HFFc6 (cell line): ENCODE measurements at places on chromosomes 16 and 17. TPM values are rescaled to one million over a fixed set of nuclear protein-coding genes. Genes with fewer than 3 reads are reported as not detected.

DNA sequence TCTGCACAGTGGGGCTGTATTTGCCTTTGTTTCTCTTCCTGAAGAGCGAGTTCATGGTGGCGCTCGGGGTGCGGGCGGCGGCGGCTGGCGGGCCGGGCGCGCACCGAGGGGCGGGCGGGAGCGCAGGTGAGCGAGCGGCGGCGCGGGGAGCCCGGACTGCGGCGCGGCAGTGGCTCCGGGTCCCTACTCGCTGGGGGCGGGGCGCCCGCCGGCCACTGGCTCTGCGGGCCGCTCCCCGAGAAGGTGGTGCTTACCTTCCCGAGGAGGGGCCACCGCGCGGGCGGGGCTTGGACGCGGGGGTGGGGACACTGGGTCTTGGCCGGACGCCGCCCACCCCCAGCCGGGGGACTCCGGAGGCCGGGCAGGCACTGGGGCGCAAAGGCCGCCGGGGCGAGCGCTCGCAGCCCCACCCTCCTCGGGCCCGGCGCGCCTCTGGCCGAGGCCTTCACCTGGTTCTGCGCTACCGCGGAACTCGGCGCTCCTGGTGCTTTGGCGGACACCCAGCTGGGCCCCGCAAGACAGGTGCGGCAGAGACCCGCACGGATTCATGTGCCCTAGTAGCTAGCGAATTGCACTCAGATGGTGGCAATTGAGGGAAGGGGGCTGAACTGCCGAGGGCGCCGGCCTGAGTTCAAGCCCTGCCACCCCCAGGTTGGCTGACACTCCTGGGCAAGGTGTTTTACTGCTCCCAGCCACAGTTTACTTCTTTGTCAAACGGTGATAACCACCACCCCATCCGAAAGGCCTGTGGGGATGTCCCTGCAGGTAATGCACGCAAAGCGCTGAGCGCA lies at the start of gene PPL:
Gene PPL, minus strand, starts transcription at position 158 of the 791 bp plus-strand sequence. Its CDS starts 103 bp downstream, at position 55.
- DNase-seq, result no peak

DNA sequence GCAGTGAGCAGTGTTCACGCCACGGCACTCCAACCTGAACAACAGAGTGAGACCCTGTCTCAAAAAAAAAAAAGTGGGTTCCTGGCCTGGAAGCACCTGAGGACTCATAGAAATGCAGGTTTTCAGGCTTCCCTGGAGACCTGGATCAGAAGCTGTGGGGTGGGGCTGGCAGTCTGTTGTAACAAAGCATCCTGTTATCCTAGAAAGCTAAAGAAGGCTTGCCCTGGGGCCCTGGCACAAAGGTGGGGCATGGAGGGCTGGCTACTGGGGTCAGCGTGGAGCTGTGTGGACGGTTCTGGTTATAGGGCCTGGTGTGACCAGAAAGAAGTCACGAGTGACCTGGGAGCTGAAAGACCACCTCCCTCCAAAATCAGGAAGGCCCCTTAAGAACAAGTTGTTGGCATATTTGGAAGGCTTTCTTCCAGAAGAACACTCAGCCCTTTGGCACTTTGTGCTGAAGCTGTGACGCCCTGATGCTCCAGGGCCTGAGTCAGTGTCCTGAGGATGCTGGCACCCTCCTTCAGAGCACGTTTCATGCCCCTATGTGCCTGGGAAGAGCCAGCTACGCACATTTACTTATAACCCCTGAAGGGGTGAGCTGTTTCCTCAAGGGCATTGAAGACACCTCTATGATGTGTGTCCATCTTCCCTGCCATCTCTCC lies 6.2 kb downstream of the CRISPLD2 start:
- peak; percentile 75 for DNase-seq

DNA sequence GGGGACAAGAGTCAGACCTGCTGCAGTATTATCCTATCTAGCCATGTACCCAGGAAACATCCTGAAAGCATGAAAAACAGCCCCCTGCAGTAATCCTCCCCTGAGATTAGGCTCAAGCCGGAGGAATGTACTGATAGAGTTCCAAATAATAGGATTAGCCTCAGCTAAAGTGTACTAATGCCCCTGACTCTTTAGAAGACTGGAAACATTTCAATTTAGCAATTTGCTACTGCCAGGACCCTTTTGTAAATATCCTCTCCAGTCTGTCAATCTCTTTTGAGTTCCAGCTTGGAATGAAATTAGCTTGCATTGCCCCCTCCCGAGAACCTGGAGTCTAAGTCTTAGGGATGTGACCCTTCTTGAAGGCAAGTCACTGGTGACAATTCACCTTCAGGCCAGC lies 110.8 kb upstream of the DNAH9 start:
- no peak for DNase-seq

DNA sequence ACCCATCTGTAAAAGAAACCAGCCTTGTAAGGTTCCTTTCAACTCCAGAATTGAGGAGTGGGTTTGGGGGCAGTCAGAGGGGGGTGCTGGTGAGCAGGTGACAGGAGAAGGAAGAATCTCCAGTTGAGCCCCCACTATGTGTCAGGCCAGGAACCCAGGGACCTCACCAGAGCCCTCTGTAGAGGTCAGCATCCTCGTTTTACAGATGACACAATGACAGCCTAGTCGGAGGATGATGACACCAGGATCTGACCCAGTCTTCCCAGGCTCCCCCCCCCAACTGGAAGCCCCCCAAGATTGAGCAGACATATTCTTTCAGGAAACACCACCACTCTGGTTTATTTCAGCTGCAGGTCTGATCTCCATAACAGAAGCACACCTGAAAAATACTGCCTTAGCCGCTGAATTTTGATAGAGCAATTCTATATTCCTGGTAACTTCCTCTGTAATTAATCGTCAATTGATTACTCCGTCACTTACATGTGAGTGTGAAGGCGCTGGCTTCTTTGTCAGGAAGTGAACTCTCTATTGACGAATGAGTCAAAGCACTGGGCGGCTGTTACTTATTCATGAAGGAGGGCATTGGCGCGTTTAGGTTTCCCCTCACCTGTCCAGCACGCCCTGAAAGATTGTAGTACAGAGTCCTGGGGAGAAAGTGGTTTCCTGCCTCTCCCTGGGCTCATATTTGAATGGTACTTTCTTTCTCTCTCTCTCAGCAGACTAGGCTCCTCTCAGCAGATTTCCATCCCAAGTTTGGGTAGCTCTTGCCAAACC lies 21.2 kb downstream of the SOCS3 start:
- DNase-seq, result no peak

GRCh38 chr16:74738816-74739215 lies 35.8 kb downstream of the FA2H start:
- no peak for DNase-seq

DNA sequence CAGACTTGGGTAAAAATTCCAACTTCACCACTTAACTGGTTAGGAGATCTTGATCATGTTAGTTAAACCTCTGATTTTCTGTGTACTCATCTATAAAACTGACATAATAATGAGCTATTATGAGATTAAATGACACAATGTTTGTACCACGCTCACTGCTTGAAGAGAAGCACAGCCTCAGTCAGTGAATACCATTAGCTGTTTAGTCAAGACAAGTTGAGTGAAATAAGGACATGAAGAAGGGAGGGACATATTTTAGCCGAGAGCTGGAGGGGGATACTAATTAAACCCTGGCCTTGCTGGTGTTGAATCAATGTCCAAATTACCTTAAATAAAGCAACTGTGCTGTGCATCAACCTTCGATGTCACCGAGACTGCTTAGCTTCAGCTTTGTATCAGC lies 105.1 kb upstream of the TOX3 start:
- DNase-seq, result no peak

DNA sequence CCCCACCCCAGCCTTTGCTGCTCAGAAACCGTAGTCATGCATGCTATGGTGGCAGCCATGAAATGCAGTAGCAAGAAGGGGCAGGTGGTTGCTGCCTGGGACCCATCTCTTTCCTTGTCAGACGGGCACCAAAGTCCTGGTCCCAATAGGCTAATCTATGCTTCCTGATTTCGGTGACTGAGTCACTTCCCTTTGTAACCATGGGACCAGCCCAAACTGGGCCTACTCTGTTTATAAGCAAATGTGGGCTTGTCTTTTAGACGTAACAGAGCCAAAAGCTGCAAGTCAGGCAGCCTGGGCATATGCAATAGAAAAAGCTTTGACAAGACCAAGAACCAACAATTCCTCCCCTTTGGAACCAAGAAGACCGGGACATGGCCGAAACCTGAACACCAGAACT lies 99.1 kb upstream of the RBBP6 start:
- no peak for DNase-seq

- DNase-seq, result no peak
Measured at GRCh38 chr16:75787440-75787839, 61.1 kb upstream of the CPHXL start.

DNA sequence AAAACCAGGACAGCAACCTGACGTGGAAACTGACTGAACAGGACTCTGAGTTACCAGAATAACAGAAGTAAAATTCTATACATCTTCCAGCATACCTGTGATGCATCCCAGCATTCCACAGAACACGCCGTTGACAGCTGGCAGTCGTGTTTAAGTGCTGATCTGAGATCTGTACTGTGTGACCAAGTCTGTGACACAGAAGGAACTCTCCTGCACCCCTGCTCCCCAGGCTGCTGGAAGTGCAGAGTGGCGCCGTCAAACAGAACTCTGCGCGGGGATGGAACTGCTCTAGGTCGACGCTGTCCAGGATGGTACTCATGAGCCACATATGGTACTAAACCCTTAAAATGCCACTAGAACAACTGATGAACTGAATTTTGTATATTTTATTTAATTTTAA lies 804 bp upstream of the ITGAE start:
- DNase-seq, result no peak

- DNase-seq, result no peak
Measured at GRCh38 chr17:38861399-38861843, 7.9 kb upstream of the RPL23 start.

GRCh38 chr16:84284154-84284722 lies 10.4 kb upstream of the WFDC1 start:
- DNase-seq, result no peak

DNA sequence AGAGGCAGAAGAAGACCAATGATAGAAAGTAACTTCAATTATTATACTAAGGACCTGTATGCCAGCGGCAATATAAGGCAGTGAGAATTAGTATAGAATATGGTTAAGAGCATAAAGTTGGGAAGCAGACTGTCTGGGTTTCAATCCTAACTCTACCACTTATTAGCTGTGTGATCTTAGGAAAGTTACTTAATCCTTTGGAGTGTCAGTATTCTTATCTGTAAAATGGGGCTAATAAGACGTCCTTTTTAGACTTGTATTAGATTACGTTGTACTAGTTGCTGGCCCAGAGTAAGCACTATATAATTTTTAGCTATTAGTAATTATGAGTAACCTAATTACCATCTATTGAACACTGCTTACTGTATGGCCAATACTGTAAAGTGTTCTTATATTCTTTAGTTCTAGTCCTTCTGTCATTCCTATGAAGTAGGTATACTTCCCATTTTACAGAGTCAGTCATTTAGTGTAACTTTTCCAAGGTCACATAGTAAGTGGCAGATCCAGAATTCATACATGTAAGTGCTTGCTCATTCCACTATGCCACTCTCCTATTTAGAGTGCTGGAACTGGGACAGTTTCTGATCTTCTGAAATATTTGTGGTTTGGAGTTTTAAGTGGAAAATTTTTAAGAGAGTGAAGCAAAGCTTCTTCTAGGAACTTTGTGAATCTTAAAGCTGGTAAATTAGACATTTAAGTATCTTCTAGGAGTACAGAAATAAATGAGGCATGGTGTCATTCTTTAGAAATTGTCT lies 22.5 kb downstream of the HEATR9 start:
- DNase-seq, result peak; percentile 30

DNA sequence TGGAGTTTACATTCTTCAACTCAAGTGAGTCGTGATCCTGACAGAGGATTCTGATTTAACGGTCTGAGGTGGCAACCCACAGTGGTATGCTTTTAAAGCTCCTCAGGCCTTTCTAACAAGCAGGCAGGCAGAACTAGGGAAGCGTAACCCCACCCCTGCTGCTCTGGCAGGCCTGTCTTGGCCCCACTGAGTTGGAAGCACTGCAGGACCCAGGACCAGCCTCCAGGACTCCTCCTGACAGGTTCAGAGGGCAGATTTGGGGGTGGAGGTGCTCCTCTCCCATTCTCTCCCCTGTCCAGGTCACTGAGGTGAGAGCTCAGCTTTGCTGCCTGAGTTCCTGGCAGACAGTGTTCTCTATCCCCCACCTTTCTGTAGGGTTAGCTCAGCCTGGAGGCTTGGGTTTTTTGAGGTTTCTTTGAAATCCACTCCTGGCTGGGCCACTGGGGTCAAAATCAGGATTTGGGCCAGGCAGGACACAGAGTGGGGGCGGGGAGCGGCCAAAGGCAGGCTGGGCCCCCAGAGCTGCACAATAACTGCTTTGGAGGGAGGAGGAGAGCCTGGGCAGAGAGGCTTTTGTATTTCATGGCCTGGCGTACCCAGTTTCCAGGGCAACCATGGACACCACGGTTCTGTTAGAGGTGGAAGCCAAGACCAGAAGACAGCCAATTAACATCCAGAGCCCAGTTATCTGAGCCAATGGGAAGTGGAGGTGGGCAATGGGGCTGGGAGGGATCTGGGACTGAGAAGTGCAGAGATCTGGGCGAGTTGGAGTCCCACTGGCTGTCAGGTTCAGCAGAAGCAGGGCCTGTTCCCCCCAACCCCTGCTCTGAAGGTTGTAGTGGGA lies 9.5 kb downstream of the MRPL27 start:
- DNase-seq, result peak; percentile 48

DNA sequence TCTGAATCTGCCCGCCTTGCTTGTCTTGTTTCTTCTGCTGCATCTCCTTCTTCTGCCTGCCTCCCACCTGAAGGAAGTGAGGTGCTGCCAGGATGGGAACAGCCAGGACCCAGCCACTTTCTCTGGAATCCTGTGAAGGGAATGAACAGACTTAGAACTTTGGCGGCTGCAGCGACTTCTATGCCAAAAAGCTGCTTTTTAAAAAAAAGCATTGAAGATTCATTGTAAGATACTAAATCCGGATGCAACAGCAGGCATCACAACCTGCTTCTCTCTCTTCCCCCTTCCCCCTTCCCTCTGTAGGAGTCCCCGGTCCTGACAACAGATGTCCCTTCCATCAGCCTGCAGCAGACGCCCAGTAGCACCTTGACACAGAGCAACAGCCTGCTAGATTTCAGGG lies 176.3 kb downstream of the HS3ST4 start:
- no peak for DNase-seq

- DNase-seq, result no peak
Measured at GRCh38 chr17:52136166-52136565, 22.3 kb downstream of the CA10 start.

- no peak for DNase-seq
Measured at GRCh38 chr17:38851434-38851833, 2.1 kb downstream of the RPL23 start.

The MYH2 gene
- 0.05 TPM in 1 of 2 replicates, not detected in the other for total RNA-seq

The UTS2R gene
- not detected in 3 replicates for total RNA-seq

The DHX58 gene
- total RNA-seq, result 3.6 to 4.6 TPM (median 4.3 TPM) in 3 replicates

The DPEP3 gene
- not detected in 3 replicates for total RNA-seq

The TSPAN10 gene
- total RNA-seq, result 15.6 and 18.1 TPM in 2 replicates

The SDR42E2 gene
- total RNA-seq, result not detected in 3 replicates

The NUP88 gene
- total RNA-seq, result 49.3 to 59.7 TPM (median 58.1 TPM) in 3 replicates

The MYLK3 gene
- total RNA-seq, result 0.19 to 0.53 TPM (median 0.19 TPM) in 3 replicates

The KRT31 gene
- 0.14 TPM in 1 of 3 replicates, not detected in the others for total RNA-seq

The SMIM36 gene
- total RNA-seq, result not detected in 3 replicates
